Stimulated activated CD8-positive, alpha-beta memory T cell treated with anti-CD3 and anti-CD28 coated beads, Interleukin-12 subunit alpha, Interleukin-12 subunit beta, amount 100 ng/mL, for 4 hours (primary cell): ENCODE measurements at places on chromosomes 4 and X.

DNA sequence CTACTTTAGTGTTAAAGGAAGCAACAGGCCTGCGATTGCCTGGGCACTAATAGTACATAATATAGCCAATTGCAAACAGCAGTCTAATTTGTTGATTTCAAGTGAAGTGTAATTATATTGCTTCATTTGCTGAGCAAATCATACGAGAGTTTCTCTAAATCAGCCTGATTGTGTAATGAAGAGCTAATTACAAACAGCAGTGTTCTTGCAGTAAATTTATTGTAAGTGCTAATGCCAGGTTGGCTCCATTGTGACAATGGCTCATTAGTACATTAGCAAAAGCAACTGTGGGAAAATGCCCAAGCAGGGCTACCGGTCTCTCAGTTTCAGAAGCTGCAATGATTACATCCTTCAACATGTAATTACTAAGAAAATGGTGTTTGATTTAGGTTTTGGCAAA, 591.5 kb downstream of the GALNTL6 start:
- no peak for DNase-seq

DNA sequence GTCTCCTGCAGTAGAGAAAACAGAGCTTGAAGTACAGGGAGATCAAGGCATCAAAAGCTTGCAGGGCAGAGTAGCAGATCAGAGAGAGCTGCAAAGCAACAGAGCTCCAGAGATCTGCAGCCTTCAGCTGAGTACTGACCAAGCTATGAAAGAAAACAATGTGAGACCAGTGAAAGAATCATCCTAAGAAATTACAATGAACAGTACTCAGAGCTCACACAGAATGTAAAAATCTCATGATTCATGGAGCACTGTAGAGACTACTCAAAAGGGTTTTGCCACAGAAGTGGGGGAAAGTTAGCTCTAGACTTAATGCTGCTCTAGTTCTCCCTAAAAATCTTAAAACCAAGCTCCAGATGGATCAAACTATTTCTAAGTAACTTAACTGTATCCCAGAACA, 80.0 kb upstream of the MAB21L2 start:
- DNase-seq = no peak

GRCh38 chr4:120865985-120866384, 56.5 kb downstream of the PRDM5 start:
- no peak for DNase-seq

GRCh38 chr4:139746431-139747171, 81.0 kb downstream of the MGST2 start:
- DNase-seq = no peak

- no peak for DNase-seq
These were observed 37.6 kb downstream of the FGFRL1 start for GRCh38 chr4:1048773-1049590.

DNA sequence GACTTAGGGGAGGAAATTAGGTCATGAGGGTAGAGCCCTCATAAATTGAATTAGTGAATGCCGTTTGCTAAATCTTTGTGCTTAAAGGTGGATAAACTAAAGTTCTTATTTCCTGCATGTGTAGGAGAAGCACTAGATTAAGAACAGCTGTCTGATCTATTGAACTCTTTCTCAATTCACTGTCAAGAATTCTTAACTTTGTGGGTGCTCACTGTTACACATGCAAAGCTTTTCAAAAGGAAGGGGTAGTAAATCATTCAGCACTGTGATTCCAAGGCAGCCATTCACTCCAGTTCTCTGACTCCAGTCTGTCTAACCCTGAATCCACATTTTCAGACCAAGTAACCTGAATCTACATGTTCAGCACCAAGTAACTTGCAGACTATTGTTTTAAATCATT, 1520.1 kb downstream of the PCDH18 start:
- no peak for DNase-seq

GRCh38 chr4:121077496-121077895, 5.2 kb upstream of the NDNF start:
- DNase-seq = no peak

DNA sequence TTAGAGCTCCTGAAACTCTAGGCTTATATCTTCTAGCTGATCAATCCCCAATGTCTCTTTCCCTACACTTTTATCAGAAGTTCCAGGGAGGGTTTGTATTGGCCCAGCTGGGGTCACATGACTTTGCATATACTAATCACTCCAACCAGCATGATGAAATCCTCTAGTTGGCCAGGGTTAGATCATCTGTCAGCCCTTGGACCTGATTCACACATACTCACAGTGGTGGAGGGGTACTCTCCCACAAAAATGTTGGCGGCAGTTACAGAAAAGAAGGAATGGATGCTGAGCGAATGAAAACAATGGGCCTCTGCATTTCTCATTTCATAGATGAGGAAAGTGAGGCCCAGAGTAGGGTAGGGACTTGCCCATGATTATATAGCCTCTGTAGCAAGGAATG, 151.1 kb downstream of the PJA1 start:
- no peak for DNase-seq

DNA sequence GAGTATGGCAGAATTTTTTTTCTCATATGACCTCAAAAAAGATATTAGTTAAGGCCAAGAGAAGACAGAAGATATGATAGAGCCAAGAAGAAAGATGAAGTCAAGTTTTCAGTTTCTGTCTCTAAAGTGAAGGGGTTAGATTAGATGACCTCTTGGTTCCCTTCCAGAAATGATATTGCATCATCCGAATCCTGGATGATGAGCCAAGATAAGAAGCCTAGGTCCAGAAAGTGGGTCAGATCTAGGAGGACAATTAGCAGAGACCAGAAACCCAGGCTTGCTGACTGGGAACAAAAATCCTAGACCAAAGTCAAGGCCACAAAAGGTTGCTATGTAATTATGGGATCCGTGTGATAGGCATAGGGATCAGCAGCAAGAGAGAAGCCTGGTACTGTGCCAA, 20.2 kb downstream of the SATL1 start:
- DNase-seq = no peak

DNA sequence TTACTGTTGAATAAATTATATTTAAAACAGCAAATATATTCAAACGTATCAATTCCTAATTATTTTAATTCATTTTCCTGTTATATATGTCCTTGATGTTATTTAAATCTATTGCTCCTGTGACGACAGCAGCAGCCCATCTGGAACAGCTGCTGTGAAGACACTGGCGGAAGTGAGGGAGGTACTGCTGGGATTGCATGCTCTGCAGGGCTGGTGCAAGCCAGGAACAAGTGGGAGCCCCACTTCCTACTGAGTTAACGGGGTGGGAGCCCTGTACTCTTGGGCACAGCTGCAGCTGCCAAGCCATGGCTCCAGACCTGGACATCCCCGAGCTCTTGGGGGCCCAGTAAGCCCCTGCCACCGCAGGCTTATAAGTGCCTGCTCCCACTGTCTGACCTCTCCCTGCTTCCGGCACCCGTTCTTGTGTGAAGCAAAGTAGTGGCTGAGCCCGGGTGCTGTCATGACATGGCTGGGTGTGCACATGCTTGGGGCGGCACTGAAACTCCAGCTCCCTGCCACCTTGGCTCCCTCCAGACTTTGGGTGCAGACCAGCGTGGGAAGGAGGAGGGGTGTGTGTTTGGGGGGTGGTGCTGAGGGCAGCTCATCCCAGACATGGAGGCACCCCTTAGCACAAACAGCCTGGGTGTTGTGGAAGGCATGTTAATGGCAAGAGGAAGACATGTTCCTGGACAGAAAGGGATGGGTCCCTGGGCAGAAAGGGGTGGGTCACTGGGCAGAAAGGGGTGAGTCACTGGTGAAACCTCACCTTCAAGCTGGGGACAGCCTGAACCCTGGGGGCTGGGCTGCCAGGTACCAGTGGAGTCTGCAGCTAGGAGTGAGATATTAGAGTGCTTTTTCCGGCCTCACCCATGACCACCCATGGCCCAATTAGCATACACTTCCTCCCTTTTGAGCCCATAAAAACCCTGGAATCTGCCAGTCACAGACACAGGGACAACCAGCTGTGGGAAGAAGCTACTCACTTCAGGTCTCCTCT, 1981.3 kb upstream of the IGFBP7 start:
- DNase-seq = no peak

GRCh38 chr4:124703154-124703553, 9.4 kb downstream of the ANKRD50 start:
- no peak for DNase-seq

DNA sequence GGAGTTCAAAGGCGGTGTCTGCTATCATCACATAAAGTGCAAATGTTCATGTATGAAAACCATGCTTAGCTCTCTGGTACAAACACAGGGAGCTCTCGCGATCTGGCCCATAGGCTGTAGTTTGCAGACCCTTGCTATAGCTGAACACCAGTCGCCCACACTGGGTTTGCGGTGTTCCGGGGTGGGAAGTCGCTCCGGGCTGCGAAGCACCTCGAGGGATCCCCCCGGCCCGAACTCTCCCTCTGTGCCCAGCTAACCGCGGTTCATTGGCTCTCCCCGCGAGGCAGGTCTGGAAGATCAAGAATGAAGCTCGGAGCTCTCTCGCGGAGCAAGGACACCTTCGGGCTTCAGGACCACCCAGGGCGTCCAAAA, 341 bp upstream of the PRPS2 start:
- DNase-seq = peak; percentile 3

- no peak for DNase-seq
These were observed 335.1 kb upstream of the CLNK start for GRCh38 chr4:11019451-11020240.

DNA sequence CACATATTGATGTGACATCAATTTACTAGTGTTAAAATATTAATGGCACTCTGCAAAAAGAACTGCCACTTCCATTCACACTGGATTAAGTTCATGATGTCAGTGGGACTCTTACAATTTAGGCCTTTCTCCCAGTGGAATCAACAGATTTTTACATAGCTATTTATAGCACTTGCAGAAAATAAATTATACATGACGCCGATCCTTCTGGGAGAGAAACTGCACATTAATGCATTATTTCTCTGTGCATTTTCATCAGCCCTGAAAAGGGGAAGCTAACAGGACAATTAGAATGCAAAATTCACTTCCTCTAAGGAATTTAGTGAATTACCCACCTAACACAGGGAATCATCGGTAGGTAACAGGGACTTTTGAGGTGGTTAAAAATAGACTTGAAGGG, 15.7 kb downstream of the LGI2 start:
- DNase-seq = no peak

DNA sequence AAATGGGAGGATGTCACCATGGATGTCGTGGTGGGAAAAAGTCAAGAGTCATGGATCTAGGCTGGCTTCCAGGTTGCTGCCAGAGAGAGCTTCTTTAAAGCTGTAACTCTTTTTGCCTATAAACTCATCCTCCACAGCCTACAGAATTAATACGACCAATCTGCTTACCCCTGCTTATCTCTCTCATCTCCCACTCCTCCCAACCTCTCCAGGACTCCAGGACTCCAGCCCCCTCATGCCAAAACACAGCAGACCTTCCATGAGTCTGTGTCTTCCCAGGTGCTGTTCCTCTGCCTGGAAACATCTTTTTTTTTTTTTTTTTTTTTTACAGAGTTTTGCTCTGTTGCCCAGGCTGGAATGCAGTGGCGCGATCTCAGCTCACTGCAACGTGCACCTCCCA, 15.3 kb upstream of the SLC10A4 start:
- no peak for DNase-seq

- DNase-seq = no peak
These were observed 359.6 kb upstream of the PITX2 start for GRCh38 chr4:110982486-110982885.

DNA sequence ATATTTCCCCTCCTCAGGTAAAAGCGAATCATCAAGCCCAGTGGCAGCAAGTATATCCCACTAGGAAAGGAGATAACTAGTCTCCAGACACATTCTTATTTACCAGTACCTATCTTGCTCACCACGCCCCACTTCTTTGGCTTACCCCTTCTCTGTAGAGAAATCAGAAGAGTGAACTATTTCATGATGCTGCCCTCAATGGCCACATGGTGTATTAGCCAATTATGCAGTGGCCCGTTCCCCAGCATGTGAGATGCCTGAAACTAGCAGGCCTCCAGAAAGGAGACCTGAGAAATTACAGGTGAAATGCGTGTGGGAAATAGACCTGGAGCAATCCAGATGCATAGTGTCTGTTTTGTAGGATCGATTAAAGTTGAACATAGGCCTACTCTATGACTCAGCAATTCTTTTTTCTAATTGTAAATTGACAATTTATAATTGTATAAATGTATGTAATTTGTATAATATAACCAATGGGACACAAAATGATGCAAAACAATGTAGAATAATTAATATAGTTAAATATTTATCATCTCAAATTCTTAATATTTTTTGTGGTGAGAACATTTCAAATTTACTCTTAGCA, 87.3 kb downstream of the CXCL13 start:
- no peak for DNase-seq

GRCh38 chr4:76655566-76656479, 220.8 kb downstream of the SHROOM3 start:
- DNase-seq = no peak

DNA sequence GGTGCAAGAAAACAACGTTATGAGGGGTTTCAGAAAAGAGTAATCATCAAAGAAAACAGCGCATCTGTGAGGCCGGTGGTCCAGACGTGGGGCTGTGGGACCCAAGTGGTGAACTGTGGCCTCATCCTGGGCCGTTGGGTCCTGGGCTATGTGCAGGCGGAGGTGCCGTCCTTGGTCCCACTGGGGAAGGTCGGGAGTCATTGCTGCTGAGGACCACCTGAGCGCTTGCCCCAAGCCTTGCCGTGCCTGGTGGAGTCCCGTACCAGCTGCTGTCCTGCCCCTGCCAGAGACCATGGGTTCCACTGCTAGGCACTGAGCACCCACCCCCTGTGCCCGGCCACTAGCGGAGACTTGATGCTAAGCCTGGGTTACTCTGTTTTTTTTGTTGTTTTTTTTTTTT, 25.5 kb upstream of the UVSSA start:
- DNase-seq = no peak

- DNase-seq = no peak
These were observed 153.2 kb upstream of the RPL34 start for GRCh38 chr4:108466936-108467902.

- no peak for DNase-seq
These were observed 176.9 kb upstream of the PPP1R2C start for GRCh38 chrX:42954880-42955279.

DNA sequence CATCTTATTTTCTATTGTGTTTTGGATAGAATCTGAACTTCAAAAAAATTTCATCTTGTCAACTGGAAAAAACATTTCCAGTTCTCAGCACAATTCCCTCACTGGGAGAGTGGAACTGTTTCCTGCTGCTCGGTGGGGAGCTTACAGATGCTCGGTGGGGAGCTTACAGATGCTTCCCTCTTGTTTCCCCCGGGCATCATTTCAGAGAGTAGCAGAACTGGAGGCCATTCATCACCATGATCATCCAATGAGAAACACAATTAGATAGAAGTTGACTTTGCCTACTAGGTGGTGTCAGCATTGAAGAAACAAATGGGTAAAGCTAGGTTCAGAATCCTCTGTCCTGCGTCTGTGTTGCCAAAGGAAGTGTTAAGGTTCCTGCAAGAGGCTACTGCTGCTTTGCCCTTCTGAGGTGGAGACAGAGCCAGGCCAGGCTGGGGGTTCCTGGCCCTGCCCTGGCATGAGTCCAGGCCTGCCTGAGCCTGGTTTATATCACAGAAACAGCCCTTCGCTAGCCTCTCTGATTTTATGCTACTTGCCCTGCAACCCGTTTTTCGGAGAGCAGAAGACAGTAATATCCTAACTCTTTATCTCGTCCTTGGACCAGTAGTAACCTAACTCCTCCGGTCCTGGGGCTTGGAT, 70.6 kb downstream of the TAPT1 start:
- no peak for DNase-seq

- no peak for DNase-seq
These were observed 281.7 kb upstream of the GK2 start for GRCh38 chr4:79689740-79690139.
